ENCODE measurements at places on chromosomes 16 and 17.

DNA sequence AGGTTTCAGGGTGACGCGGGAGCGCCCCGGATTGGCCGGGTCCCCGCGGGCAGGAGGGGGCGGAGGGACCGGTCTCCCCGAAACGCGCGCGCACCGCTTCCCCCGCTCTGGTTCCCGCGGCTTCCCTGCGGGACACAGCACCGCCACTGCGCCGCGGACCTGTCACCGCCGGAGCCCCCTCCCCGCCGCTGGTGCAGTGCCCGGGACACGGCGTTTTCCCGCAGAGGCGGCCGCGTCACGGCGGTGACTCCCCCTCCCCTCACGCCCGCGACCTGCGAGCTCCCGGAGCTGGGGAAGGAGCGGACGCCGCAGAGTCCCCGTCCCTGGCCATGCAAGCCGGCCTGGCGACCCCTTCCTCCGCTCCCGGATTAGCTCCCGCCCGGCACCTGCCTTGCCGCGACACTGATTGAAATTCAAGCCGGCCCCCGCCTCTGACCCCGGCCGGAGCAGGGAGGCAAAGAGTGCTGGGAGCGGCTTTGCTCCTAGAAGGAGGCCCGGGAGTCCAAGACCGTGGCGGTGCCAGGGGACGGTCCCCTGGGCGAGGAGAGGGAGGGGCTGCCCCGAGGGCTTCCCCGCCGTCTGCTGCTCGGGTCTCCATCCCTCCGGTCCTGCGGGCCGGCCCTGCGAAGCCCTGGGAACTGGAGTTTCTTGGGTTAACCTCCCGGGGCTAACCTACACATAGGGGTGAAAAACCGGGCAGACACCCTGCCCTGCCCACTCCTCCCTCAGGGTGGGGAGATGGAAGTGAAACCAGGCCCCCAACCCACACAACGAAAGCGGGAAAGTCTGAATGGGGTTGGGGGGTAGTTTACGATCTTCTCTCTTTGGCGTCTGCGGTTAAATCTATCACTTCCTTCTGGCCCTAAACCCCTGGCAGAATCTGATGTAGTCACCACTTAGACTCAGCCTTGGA is 1.0 kb downstream of the RHBDL3 start:
- peak; percentile 5 for DNase-seq

DNA sequence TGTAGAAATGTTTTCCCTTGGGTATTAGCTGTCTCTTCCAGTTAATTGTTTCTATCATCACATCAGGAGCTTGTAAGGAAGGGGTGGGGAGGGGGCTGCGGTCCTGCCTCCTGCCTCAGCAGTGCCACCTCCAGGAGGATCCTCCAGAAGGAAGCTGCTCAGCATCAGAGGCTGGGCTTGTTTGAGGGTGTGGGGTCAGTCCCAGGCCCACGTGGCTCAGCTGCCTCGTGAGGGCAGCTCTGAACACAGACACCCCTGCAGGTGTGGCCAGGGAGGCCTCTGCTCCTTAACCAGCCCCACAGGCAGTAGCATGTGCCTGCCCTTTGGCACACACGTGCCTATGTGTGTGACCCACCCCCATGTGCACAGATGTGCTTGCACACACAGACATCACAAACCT is 46.3 kb downstream of the MRM1 start:
- DNase-seq: no peak

- no peak for DNase-seq
Measured at GRCh38 chr17:11176549-11176948, 64.5 kb upstream of the SHISA6 start.

- DNase-seq: no peak
Measured at GRCh38 chr17:64252831-64253230, 10.2 kb downstream of the TEX2 start.

DNA sequence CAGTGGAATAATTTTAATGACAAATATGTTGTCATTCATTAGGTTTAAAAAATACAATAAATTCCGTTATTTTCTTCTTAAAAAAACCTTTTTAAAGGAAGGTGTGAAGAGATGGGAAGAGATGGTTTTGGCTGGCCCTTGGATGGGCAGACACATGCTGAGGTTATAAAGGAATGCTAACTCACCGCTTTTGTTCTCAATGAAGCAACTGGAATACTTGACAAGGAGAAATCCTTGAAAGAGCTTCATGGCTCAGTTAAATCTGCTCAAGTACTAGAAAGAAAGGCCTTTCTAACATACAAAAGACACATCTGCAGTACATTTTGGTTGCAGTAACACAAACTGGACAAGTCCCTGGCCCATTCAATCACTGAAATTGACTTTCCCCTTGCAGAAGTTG is 158.3 kb upstream of the KCNJ16 start:
- DNase-seq: no peak

DNA sequence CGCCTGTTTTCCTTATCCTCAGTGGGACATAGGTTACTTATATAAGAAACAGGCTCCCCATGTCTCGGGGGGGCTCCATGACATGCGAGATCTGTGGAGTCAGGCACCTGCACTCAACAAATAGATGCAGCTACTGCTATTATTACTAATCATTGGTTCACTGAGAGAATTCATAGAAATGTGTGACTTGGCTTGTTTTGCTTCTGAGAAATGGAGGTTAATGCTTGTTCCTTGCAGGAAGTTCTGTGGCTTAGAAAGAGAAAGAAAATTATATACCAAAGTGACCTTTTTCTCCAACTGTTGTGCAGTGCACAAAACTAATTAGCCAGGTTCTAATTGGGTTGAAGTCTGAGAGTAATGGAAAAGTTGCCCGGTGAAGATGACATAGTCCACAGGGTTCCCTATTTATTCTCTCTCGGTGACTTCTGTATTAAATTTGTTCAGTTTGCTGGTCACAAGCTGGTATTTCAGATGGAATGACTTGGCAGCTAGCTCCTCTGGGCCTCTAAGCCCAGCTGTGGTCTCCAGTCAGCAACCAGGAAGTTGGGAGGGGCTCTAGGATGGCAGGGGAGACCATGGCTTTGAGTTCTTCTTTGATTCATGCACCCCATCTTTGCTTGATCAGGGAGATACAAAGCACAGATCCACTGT is 17.6 kb upstream of the MAF start:
- no peak for DNase-seq

DNA sequence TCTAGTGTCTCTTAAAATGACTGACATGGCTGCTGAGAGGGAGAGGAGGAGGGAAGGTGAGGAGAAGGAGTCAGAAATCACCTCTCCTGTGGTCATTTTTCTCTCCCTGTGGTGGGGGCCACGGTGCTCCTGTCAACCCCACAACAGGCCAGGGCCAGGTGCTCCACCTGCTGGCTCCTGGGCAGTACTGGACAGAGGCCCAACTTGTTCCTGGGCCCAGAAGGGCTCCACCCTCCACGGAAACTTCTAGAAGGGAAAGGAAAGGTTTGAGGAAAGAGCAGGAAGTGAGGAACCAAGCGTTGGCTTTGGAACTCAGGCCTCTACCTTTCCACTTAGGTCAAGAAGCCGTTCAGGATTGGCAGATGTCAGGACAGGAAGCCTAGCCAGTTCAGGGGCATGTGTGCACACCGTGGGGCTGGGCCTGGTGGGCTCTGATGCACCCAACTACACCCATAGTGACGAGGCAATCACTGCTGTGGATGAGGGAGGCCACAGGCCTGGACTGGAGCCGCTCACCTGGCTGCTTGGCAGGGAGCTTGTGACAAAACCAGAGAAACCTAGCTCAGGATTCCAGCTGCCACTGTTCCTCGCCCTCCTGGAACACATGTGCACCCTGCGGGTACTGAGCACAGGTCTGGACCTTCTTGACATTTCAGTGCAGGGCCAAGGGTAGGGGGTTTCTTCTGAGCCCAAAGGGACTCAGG is 36.1 kb downstream of the WNT3 start:
- DNase-seq: peak; percentile 53

- no peak for DNase-seq
Measured at GRCh38 chr17:75810216-75810615, 25.6 kb downstream of the UNK start.

DNA sequence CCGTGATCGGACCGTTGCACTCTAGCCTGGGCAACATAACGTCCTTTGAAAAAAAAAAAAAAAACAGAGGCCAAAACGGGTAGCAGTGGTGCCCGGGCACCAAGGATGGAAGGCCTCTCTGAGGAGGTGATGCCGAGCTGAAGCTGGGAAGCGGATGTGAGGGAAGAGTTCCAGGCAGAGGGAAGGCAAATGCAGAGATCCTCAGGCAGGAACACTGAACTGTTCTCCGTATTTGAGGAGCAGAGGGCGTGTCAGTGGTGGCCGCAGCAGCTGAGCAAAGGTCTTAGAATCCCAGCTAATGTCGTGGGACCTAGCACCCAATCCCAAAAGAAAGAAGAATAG is 656 bp upstream of the KCTD13 start:
- DNase-seq: no peak

GRCh38 chr16:9903-10665 is 43.3 kb downstream of the POLR3K start:
- DNase-seq: no peak
